Activated naive CD4-positive, alpha-beta T cell treated with Interleukin-2 at 50 U/mL for 16 hours (primary cell): ENCODE measurements at places on chromosomes 2 and 18.
A peak's percentile ranks its signal among the peaks of the same experiment; 100 is the strongest.

GRCh38 chr18:44507729-44508325 is 172.9 kb upstream of the SETBP1 start:
- DNase-seq = no peak

DNA sequence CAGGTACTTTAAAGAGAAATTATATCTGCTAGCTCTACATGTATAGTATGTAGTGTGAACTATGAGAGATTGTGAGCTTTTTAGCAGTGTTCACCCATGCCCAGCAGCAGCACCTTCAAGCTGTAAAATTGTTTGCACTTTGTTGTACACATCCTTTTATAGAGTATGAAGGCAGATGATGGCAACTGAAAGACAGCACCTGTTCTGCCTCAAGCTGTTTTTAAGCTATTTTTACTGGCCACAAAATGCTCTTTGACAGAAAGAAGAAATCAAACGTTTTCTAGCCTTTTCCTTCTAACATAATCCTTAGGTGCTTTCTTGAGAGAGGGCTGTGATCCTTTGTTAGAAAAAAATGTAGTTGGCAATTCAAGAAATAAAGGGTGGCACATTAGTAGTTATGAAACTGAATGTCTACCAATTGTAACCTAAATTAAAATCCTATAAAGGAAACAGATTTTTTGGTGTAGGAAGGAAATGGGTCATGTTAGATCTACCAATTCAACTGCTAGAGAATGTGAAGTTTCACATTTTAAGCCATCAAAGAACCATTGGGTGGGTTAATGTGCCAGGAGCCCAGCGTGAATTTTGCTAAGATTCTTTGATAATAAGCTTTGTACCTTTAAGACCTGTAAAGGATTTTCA is 59.5 kb downstream of the R3HDM1 start:
- DNase-seq = no peak

- peak; percentile 75 for DNase-seq
Observed at GRCh38 chr18:63366213-63367052, 573 bp downstream of the KDSR start.

- DNase-seq = no peak
Observed at GRCh38 chr2:120368086-120368485, 22.1 kb downstream of the INHBB start.

DNA sequence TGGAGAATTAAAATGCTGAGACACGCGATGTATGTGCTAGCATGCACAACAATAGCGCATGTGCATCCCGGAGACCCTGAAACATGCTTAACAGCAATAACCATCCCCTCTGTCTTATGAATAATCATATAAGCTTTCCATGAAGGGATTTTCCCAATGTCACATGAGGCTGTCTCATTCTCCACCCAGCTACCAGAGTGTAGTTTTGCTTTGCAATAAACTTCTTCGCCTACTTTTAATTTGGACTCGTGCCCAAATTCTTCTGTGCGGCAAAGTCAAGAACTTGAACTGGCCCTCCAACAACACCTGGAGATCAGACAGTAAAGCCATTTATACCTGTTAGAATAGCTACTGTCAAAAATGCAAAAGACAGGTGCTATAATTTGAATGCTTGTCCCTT is 15.5 kb downstream of the LYG1 start:
- DNase-seq = no peak
